Fibroblast of skin of left quadriceps (primary cell): ENCODE measurements at places on chromosomes 16 and 17.

DNA sequence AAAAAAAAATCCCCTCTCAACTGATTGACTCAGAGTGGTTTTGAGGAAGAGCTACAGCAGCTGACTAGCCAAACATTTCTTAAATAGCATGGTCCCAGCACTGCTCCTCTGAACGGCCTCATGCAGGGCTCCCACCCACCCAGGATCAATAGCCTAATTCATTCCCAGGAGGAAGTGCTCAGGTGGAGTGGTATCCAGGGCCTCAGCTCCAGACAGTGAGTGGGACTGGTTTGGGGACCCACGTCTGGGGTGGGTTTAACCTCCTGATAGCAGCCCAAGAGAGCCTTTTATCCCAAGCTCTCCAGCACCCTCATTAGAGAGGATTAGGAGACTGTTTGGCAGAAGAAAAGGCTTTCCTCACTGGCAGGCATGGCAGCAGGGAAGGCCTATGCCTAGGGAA, 68.5 kb upstream of the CDH5 start:
- DNase-seq = no peak

GRCh38 chr16:23324727-23325126, 22.6 kb downstream of the SCNN1B start:
- DNase-seq = no peak

GRCh38 chr16:9212621-9213020, 121.2 kb downstream of the HAPSTR1 start:
- no peak for DNase-seq

- no peak for DNase-seq
Measured at GRCh38 chr17:4006165-4006589, 41.9 kb upstream of the ATP2A3 start.

DNA sequence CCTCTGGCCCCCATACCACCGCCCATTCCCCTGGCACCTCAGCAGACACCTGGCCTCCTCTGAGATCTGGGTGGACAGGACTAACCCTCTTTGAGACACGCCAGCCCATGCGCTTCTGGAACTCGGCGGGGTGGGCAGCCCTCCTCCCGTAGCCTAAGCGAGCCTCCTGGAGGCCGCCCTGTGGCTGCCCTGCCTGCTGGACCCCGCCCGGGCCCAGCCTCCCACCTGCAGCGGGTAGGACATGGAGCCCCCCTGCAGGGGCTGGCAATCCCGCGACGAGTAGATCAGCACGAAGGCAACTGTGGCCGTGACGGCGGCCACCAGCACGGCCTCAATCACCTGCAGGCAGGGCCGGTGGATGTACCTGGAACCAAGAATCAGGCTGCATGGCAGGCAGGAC, 8.2 kb upstream of the CCDC154 start:
- no peak for DNase-seq

DNA sequence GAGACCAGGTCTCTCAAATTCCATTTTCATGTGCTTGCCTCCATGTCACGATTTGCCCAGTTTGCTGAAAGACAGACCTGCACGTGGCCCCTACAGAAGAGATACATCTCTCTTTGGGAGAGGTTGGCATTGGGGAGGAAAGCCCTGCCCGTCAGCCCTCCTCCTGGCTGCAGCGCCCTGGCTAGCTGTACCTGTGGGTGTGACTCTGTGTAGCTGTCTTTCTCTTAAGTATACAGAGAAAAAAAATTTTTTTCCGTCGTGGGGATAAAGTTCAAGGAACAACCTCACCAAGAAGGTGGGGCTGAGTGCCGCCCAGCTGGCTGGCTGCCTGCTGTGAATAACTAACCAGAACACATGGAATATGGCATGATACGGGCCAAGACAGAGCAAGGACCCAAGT, 26.5 kb downstream of the TMEM98 start:
- DNase-seq = no peak

DNA sequence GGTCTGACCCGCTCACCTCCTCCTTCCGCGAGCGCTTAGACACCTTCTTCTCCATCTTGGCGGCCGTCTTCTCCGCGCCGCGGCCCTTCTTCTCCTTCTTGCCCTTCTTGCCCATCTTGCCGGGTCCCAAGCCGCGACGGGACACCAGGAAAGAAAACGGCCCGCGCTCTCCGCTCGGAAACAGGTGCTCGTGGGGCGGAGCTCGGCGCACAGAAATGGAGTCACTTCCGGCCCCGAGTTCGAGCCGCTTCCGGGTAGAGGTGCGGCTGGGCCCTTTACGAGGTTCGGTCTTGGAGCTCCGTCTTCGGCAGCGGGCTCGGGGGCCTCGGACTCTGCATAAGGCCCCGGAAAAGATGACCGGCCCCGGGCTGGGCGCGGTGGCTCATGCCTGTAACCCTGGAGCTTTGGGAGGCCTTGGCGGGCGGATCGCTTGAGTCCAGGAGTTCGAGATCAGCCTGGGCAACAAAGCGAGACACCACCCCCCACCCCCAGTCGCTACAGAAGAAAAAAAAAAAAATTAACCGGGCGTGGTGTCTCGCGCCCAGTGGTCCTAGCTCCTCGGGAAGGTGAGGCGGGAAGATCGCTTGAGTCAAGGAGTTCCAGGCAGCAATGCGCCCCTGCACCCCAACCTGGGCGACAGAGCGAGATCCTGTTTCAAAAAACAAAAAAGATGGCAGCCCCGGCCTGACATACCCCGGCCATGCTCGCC, at the start of gene KLHDC4:
TSS of gene KLHDC4 (minus strand) at position 211 of the 709 bp plus-strand sequence. CDS start at position 115, 96 bp downstream.
- DNase-seq = peak; percentile 67

DNA sequence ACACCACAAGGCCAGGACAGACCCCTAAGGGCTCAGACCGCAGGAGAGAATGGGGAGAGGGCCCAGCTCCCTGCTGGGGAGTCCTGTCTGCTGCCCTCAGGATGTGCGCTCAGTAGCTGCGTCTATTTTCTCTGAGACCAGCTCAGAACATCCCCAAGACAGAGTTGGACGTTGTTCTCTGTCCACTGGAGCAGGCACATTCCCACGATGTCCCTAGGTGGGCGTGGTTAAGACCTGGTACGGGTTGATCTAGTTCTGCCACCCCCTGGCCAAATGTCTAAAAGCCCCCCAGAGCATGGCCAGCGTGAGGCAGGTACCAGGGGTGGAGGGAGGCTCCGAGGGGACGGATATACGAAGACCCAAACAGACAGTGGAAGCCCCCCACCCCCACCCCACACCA, 842 bp upstream of the CALB2 start:
- no peak for DNase-seq

DNA sequence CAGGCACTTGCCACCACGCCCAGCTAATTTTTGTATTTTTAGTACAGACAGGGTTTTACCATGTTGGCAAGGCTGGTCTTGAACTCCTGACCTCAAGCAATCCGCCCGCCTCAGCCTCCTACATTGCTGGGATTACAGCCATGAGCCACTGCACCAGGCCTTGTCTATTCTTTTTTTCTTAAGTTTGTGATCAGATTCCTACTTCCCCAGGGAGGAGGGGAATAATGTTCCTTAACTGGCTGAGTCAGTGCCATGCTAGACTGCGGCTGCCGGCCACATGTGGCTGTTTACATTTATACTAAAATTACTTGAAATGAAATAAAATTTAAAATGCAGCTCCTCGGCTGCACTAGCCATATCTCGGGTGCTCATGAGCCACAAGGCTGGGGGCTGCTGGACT, 27.8 kb upstream of the USP36 start:
- peak; percentile 54 for DNase-seq

DNA sequence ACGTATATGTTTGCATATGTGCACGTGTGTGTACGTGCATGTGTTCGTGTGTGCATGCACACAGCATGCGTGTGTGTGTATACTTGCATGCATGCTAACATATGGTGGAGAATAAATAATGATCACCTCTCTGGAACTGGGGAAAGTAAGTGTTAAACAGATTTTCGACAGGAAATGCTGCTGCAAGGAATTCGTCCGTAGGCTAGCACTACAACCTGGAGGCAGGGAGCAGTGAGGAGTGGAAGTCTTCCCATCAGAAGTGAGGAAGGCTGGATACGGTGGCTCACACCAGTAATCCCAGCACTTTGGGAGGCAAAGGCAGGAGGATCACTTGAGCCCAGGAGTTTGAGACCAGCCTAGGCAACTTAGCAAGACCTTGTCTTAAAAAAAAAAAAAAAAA, 4.8 kb upstream of the CSNK1D start:
- DNase-seq = no peak

DNA sequence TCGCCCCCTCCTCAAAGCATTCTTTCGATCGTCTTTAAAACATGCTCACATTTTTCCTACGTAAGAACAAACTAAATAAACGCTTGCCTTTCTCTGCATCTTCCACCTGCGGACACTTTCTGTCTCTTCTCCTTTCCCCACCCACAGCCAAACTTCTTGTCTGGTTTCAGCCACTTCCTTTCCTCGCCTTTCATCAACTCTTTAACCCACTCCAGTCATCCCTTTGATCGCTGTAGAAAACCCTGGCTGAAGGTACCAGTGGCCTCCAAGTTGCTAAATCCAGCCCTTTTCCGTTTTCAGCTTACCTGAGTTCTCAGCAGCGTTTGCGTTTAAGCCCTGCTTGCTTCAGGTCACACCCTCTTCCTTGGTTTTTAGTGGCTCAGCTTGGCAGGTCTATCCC, 483 bp downstream of the RPA1 start:
- DNase-seq = no peak

- peak; percentile 80 for DNase-seq
Measured at GRCh38 chr17:17435323-17435722, 41.5 kb upstream of the MED9 start.

DNA sequence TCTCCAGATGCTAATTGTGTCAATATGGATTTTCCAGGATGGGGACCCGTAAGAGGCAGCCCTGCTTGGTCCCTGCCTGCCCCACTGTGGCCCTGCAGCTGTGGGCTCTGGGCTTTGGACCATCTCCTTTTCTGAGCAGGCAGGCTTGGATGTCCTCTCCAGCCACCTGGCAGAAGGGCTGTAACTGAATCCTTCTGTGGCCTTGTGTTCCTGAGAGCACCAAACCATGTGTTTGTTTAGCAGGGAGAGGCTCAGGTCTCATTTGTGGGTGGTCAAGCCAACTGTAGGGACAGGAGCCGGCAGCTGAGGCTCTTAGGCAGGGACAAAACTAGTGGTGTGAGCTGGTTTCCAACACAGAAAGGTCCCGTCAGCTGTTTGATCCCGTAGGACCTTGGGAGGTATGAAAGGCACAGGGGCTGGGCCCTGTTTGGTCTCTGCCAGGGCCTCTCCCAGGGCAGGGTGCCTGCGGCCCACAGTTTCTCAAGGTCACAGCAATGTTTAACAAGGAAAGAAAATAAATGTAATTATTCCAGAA, 18.5 kb downstream of the SEC14L5 start:
- no peak for DNase-seq

DNA sequence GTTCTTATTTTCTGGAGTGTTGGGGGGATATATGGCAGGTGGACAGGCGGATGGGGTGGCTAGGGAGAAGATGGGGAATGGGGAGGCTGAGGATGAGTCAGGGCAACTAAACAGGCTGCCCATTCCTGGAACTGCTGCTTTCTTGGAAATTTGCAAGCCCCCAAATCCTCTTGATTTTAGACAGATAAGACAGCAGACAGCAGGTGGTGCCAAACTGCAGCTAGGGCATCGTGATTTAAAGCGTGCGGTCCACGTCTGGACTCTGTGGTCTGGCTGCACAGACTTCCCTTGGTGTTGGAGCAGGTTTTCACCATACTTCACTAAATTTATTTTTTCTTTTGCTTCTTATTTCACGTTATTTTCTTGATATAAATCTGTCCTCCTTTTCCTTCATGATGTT, 10.9 kb upstream of the KRT24 start:
- no peak for DNase-seq

DNA sequence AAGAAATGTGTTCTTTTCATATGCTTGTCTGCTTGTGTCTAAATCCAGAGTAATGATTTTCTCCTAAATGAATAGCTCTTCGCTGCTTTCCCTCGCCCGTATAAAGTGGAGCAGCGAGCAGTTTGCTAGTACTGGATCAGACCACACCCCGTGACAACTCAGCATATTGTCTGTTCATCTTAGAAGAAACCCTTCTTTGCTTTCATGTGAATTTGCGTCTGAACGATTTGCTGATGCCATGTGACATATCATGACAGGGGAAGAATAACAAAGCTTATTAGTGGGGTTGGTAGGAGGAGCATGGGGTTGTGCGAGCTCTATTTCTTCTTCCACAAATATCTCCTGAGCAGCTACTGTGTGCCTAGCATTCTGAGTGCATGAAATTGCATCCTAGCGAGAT, 44.1 kb upstream of the CACNG4 start:
- no peak for DNase-seq

DNA sequence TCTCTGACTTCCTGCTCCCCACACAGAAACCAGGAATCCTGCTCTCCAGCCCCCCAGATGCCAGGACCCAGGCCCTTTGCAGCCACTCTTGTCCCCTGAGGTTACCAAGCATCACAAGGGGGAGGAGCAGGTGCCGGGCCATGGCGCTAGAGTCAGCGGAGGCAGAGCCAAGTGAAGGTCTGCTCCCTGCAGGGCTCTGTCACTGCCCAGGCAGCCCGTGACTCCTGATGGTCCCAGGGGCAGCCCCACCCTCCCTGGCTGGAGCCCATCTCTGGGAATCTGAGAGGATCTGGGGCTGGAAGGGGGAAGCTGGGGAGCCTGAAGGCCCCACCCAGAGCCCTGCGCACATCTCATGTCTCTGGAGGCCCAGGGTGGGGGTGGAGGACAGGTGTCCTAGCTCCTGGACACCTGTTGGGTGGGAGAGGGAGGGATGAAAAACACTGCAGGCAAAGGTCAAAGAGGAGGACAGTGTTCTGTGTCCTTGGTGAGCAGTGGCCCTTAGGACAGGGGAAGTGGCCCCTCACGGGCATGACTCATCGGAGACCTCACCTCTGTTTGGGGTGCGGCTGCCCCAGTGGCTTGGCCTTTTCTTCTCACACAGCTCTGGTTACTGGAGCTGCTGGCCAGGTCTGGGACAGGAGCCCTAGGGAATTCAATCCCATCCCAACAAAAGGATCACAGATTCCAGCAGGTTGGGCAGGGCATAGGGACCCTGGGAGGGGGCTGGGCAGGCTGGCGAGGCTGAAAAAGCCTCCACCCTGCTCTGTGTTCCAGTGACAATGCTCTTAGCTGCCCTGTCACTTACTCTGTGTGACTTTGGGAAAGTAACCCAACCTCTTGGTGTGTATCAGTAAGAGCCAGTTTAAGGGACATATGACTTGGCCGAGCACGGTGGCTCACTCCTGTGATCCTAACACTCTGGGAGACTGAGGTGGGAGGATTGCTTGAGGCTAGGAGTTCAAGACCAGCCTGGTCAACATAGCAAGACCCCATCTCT, at the start of gene PRSS36:
TSS of gene PRSS36 (minus strand) at position 173 of the 997 bp plus-strand sequence. CDS start at position 142, 31 bp downstream.
- no peak for DNase-seq

- DNase-seq = peak; percentile 75
Measured at GRCh38 chr16:20851601-20852000, 45.3 kb downstream of the REXO5 start.

DNA sequence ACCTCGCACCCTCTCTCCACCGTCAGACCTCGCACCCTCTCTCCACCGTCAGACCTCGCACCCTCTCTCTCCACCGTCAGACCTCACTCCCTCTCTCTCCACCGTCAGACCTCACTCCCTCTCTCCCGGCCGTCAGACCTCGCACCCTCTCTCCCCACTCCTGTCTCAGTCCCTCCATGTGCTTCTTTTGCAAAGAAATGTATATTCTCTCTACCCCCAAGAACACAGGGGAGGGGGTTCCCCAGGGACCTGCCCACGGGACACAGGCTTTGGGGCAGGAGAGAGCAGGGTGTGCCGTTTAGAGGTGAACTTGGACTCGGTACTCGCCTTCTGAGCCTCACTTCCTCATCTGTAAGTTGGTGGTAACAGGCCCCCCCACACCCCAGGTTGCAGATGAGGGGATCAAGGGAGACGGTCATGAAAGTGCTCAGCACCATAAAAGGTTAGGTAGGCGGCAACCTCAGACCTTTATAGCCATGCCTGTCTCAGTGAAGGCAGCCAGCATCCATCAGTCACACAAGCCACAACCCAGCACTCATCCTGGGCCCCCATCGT, 63.7 kb downstream of the RPH3AL start:
- DNase-seq = no peak
